ENCODE measurements at places on chromosomes 12 and 14.

DNA sequence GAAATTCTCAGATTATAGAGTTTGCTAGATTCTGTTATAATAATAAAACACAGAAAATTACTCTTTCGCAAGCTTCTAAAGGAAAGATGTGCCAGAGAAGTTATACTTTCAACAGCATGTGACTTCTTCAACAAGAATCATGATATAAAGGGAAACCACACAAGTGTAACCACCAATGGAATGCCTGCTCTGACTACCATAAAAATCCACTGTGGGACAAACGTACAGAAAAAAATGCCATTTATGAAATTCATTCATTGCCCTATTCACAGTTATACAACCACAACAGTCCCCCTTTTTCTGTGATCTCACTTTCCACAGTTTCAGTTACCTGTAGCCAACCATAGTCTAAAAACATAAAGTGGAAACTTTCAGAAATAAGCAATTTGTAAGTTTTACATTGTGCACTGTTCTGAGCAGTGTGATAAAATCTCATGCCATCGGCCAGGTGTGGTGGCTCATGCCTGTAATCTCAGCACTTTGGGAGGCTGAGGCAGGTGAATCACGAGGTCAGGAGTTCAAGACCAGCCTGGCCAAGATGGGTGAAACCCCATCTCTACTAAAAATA is 3.2 kb downstream of the CATSPERB start:
- DNase-seq: no peak

GRCh38 chr12:6165395-6165794 is 34.8 kb upstream of the CD9 start:
- no peak for DNase-seq

GRCh38 chr14:104450811-104451401 is 128.7 kb upstream of the C14orf180 start:
- no peak for DNase-seq

DNA sequence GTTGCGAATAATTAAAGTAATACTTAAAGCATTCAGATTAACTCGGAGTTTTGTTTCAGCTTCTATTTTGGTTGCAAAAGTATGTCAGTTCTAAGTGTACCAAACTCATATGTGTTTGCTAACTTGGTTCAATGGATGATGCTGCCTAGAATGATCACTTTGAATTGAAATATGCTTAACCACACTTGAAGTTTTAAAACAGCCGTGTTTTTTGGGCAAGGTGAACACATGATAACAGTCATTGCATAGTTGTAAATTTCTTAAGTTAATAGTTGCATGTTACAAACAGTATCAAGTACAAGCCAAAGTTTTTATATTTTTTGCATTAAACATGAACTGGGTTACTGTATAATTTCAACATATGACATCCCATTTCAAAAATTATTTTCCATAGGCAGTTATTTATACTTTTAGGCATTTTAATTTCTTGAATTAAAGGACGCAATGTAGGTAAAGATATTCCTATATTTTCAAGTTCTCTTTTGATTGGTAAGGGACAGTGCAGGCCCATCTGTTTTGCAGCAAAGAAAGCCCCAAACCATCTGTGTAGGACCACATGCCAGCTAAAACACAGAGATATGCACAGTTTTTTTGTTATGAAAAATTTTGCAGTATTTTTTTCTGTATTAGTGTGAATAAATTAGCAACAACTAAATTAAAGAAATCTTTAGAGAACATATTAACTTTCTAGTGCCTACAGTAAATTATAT is 575.5 kb downstream of the PRKD1 start:
- DNase-seq: no peak

- DNase-seq: no peak
Observed at GRCh38 chr12:120093336-120093591, 23.3 kb downstream of the RAB35 start.

DNA sequence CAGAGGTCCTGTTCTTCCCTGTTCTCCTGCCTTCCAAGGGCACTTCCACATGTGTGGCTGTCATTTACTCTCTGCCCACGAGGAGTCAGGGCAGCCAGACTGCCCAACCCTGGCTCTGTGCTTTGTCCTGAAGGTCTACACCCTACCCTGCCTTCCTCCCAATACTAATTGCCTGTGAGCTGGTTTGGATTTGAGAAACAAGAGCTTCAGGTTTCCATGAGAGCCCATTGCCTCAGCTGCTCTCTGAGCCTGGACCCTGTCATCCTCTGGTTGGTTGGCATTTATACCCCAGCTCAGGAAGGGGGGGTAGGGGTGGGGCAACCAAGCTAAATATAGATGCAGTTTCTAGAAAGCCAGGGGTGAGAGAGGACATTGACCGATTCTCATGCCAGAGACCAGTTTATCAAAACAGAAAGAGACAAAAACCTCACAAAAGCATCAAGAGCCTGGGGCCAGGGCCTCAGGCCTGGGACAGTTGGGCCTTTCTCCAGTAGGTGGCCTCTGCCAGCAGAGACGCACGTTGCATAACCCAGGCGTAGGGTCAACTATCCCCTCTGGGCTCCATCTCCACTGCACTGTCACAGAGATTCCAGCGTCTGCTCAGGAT is 34.5 kb downstream of the VDR start:
- DNase-seq: peak; percentile 14

GRCh38 chr14:103022002-103022684 is 35.2 kb downstream of the CDC42BPB start:
- no peak for DNase-seq

- DNase-seq: no peak
Observed at GRCh38 chr14:30389134-30389876, 169.7 kb upstream of the G2E3 start.

GRCh38 chr12:99505805-99506204 is 141.7 kb upstream of the GARIN6 start:
- DNase-seq: no peak

DNA sequence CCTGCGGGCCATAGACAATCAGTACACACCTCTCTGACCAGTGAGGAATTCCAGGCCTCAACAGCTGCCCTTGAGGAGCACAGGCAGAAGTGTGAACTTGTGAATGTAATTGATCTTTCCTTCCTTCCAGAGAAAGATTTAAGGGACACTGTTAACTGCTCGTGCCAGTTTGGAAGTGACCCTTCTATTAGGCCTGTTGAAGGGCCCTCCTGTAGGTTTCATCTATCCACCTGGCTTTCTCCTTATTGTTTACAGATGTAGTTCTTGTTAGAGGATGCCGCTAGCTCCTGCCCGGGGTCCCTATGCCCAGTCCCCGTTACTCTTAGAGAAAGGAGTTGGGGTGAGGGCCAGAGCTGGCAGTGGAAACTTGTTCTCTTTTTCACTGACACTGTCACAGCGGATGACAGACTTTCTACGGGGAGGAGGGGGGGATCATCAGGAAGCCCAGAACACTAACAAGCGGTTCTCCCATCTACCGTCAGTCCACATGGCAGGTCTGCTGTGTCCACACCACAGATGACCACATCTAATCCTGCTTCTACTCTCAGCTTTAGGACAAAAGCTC is 42.6 kb downstream of the SH2B3 start:
- DNase-seq: no peak

GRCh38 chr14:74299061-74299545 is 3.6 kb downstream of the ABCD4 start:
- DNase-seq: no peak

DNA sequence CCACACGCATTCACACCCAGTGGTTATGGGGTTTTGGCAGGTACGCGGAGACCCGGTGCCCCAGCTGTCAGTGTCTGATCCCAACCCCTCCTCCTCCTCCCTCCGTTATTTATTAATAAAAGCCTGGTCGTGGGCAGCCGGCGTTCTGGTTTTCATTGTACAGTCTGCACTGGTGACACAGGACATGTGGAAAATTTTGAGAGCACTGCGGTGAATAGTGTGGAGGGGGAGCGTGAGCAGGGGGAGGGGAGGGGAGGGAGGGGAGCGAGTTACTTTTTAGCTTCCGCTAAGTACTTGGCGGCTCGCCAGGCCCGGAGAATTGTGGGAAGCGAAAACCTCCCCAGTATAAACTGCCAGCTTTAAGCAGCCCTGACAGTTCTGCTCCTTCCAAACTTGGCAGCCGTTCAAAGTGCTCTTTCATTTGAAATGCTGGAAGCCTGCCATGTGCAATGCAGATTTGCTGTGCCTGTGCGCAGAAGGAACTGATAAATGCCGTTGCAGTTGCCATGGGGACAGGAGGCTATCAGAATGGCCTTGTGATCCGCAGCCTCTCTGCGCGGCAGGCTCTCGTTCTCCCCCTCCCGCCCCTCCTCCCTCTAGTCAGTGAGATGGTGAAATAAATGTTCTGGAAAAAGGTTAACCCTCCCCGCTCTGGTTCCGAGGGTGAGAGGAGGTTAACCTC is 11.7 kb upstream of the IRF2BPL start:
- DNase-seq: peak; percentile 100

Measured in erythroblast (primary cell).